ENCODE measurements at places on chromosomes 4 and X. TPM values are rescaled to one million over a fixed set of nuclear protein-coding genes. Genes with fewer than 3 reads are reported as not detected.

NPFFR2 gene
- total RNA-seq = not detected

EXOC1L gene
- total RNA-seq = not detected

SERPINA7 gene
- total RNA-seq = not detected

DNA sequence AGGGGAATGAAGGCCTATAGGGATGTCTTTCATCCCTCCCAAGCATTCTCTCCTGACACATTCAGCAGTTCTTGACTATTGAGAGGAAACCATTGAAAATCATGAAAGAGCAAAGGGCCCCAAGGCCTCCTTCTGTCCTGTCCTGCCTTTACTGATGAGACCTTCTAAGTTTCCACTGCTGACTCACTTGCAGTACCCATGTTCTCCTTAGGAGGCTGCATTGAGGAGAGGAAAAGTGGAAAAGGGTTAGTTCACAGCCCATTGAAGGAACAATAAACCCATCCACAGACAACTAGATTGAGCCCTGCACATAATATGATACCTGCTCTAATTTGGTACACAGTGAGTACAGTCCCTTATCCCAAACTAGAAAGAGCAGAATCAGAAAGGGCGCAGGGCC lies 115.1 kb upstream of the PNPLA4 start:
- DNase-seq = no peak

- no peak for DNase-seq
Measured at GRCh38 chr4:153189016-153189801, 15.0 kb upstream of the TRIM2 start.

GRCh38 chrX:13283512-13283911 lies 36.3 kb downstream of the ATXN3L start:
- no peak for DNase-seq

All from activated CD4-positive, alpha-beta T cell treated with anti-CD3 and anti-CD28 coated beads, Interleukin-2, amount 10 ng/mL, durations not matched to agents 7 days and 5 days (primary cell).